ACHN (cell line): ENCODE measurements at places on chromosomes 11 and 22.

DNA sequence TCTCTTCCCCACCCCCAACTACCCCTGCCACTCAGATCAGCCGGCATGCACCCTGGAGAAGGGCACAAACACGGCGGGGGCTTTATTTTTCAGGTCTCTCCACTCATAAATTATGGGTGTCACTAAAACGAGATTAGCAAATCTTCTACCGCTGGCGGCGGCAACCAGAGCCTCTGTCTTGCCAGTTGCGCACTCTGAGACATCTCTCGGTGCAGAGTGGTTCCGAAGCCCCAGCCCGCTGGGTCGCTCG lies 125.3 kb upstream of the C11orf58 start:
- no peak for DNase-seq

- no peak for DNase-seq
These were observed 14.6 kb downstream of the MS4A18 start for GRCh38 chr11:60739114-60739513.

DNA sequence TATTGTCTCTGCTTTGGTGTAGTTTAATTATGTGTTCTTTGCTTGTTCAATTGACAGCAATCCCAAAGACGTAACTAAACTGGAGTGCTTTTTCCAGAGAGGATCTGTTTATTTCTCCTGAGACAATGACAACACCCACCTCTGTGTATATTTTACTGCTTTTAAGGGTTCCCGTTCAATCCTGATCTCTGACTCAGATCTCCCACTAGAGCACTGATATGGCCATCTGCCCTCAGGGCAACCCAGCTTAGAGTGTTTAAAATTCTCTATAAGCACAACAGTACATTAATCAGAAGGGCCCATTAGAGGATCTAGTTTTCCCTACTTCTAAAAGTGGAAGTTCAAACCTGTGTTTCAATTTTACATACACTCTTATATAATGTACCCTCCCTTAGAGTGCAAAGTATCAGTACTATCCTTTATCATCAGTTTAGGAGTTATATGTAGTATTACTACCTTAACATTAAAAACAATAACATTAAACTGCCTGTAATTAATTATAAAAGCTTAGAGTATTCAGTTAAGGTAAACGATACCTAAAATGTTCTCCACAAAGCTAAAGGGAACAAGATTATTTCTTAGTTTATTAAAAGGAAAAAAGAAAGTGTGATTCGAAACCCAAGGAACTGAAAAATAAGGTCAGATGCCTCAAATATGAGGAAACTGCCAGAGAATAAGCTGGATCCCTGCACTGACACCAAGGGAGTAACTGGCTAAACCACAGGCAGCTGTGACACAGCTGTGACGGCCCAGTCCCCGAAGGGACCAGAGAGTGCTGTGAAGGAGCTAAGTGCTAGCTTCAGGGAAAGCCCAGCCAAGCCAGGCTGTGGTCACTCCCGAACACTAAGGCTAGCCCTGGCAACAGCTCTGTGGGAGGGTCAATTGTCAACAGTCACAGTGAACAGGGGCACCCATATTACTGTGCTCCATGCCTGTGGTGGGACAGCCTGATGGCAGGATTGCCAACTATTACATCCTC lies 15.2 kb downstream of the UFD1 start:
- DNase-seq: no peak

GRCh38 chr11:820655-821511 lies 2.2 kb downstream of the PNPLA2 start:
- DNase-seq: peak; percentile 83

GRCh38 chr11:130997278-130997677 lies 81.0 kb upstream of the SNX19 start:
- DNase-seq: no peak

DNA sequence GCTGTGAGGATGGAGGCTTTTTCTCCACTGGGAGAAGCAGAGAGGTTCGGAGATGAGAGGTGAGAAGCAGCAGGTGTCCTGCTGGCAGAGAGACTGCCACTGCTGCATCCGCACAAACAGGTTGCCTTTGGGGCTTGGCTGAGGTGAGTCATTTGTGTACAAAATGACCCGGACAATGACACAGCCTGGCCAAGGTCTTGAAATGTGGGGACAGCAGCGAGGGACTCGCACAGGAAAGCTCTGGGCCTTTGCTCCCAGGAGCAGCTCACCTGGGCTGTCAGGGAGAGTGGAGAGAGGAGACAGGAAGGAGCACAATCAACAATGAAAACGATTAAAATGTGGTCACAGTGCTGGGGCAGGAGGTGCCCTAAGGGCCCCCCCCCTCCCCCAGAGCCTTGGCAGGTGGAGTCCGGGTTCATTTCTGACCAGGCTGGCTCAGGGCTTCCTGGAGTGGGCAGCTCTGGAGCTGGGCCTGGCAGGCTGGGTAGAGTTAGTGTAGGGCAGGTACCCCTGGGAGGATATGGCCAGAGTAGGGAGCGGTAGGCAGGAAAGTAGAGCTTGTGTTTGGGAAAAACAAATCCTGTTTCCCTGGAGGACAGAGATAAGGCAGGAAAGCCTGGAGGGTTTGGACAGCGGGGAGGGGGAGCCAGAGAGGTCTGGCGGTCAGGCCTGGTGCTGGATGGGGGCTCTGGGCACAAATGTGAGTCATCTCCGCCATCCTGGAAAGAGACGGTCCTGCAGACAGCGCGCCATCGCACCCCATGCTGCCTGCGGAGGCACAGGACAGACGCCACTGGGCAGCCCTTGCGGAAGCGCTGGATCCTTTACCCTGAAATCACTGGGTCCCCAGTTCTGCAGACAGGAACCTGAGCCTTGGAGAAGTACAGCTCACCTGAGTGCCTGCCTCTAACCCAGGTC lies 37.8 kb upstream of the CELSR1 start:
- no peak for DNase-seq
